Right lobe of liver (tissue), 6 donors: ENCODE measurements at places on chromosomes 2 and 18. TPM values are rescaled to one million over a fixed set of nuclear protein-coding genes. Genes with fewer than 3 reads are reported as not detected.

DNA sequence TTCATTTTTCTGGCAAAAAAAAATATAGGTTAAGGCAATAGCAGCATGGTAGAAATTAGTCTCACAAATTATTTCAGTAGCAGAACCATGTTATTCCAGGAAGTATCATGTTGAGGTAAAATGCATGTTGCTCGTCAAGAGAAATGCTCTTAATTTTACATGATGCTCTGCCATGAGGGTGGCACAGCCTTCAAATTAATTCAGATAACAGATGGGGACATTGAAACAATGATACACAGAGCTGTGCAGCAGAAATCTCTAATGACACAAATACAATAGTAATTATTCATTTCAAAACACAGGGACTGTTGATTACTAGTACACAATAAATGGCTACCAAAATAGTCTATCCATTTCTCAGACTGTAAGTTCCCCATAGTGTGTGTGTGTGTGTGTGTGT, 24.8 kb downstream of the GAREM1 start:
- no peak for DNase-seq

DNA sequence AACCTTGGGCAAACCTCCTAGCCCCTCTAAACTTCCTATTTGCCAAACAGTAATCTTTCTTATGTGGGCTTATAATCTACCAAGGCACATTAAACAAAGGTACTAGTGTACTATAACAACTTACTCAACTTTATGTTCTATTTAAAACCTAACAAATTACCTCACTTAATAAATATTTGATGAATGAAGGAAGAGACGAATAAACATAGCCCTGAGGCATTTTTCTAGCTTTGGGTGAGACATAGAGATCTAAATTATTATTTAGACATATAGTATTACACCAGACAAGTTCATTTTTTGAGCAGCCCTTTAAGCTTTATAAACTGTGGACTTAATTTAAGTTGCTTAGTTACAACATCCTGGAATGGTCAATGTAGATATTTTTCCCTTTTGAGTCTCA, 104.6 kb downstream of the UNC80 start:
- no peak for DNase-seq

GRCh38 chr2:68362069-68362468, 3.0 kb upstream of the PLEK start:
- DNase-seq: peak; percentile 82

The KHK gene
- 251 TPM for total RNA-seq

The CFAP221 gene
- total RNA-seq: 5.8 TPM

The MYO7B gene
- not detected for total RNA-seq

The ABCG8 gene
- total RNA-seq: 64.0 TPM

GRCh38 chr18:24910221-24910620, 441.7 kb downstream of the ZNF521 start:
- DNase-seq: no peak

GRCh38 chr2:206555721-206556120, 86.6 kb upstream of the FAM237A start:
- DNase-seq: no peak

GRCh38 chr2:150081775-150082481, 405.5 kb downstream of the RND3 start:
- no peak for DNase-seq

- DNase-seq: no peak
Measured at GRCh38 chr2:172629586-172629985, 73.7 kb downstream of the PDK1 start.

DNA sequence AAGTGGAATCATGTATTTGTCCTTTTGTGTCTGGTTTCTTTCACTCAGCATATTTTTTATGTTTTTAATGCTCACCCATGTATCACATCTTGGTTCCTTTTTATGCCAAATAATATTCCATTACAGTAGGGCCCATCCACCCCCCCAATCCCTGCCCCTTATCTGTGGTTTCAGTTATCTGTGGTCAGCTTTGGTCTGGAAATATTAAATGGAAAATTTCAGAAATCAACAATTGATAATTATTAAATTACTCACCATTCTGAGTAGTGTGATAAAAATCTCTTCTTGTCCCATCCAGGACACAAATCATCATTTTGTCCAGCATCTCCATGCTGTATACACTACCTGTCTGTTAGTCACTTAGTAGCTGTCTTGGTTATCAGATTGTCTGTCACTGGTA, 66.7 kb downstream of the BIRC6 start:
- no peak for DNase-seq

DNA sequence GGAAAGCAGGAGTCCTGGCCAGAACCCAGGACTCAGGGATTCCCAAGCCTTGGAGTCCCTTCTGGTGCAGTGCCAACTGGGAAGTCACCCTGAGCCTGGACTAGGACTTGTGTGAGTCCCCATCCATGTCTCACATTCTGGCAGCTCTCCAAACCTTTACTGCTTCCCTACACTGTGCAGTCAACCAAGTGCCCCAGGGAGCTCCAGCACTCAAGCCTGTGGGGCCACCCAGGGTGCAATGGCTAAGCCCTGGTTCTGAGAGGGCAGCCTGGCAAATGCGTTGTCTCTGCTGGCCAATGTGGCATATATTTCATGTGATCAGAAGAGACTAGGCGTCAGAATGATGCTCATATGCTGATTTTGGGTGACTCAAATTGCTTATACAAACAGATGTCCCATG, 223.4 kb downstream of the SP3 start:
- no peak for DNase-seq

DNA sequence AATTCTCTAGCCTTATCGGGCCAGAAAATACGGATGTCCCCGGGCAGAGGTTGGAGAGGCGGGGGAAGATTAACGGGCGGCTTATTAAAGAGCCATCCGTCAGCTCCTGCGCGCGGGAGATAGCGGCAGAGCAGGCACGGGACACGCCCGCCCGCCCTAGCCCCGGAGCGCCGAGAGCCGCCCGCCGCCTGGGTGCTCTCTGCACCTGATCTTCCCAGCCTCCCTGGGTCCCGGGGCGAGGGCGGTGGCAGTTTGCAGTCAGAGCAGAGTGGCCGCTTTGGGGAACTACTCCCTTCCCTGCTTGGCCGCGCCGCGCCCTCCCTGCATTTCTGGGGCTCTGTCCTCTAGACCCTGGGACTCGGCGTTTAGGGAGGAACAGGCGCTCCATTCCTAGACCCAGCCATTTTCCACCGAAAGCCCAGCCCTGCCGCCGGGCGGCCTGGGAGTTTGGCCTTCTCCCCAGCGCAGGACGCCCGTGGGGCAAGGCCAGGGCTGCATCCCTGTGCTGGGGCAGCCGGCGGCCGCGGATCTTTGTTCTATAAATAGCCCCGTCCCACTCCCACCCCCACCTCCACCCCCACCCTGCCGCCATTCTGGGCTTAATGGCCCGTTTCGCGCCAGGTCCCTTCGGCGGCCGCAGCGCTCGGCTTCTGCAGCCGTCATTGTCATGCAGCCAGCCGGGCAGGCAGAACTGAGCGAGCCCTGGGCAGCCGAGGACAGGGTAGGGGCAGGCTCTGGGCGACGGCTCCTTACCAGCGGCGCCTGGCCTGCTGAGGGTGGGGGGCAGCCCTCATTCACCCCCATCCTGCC, 6.6 kb downstream of the GAD1 start:
- DNase-seq: no peak

DNA sequence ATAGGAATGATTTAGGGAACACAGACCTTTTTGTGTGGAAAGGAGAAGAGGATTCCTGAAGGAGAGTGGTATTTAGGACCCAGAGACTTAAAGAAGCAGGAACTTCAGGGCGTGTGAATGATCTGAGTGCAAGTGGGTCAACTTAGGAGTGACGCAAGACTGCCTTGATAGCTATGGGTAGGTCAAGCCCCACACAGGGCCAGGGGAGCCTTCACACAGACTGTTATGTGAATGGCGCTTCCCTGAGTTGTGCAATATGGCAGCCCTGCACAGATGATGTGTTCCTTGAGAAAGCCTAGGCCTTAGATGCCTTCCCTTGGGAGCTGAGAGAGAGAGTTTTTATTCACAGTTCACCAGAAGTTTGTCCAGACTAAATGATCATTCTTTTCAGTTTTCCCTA, 47.1 kb upstream of the IGFBP5 start:
- no peak for DNase-seq

GRCh38 chr2:10028988-10029874, 14.1 kb upstream of the KLF11 start:
- peak; percentile 52 for DNase-seq

The GAD1 gene
- not detected for total RNA-seq

DNA sequence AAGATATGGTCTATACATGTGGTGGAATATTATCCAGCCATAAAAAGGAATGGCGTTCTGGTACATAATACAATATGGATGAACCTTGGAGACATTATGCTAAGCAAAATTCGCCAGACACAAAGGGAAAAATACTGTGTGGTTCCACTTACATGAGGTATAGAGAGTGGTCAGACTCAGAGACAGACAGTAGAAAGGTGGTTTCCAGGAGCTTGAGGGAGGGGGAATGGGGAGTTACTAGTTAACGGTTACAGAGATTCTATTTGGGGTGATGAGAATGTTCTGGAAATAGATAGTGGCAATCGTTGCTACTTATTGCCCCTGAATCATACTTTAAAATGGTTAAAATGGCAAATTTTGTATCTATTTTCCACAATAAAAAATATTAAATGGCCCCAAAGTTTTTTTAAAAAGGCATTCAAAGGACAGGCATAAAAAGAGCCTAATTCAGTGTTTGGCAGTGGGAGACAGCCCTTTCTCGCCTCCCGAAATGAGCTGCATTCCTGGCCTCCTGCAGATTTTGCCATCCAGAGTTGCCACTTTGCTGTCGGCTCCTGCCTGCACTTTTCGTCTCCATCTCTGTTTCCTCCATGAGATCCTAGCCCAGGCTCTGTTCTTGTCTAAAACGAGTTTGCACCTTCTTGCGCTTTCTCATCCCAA, 13.5 kb downstream of the TNFRSF11A start:
- DNase-seq: no peak

DNA sequence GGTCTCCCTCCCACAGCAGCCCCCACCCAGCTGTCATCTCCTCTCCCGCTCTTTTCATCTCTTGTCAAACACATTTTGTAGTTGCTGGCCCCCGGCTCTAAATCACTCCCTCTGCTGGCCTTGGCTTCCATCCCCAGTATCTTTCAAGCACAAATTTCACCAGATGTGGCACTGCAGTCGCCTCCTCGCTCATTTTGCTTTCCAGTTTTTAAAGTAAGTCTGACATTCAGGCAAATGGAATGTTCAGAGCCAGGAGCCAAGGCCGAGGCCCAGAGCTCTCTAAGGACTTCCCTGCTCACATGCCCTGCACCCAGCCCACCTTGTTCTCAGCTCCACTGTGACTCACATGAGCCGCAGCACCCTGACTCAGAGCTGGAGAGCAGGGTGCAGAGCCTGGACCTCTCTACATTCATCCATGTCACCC, 158.4 kb downstream of the GALNT14 start:
- no peak for DNase-seq

The PLGLB2 gene
- 528 TPM for total RNA-seq

The ZC3H15 gene
- total RNA-seq: 30.5 TPM
